ENCODE measurements at places on chromosomes 11 and 22.

DNA sequence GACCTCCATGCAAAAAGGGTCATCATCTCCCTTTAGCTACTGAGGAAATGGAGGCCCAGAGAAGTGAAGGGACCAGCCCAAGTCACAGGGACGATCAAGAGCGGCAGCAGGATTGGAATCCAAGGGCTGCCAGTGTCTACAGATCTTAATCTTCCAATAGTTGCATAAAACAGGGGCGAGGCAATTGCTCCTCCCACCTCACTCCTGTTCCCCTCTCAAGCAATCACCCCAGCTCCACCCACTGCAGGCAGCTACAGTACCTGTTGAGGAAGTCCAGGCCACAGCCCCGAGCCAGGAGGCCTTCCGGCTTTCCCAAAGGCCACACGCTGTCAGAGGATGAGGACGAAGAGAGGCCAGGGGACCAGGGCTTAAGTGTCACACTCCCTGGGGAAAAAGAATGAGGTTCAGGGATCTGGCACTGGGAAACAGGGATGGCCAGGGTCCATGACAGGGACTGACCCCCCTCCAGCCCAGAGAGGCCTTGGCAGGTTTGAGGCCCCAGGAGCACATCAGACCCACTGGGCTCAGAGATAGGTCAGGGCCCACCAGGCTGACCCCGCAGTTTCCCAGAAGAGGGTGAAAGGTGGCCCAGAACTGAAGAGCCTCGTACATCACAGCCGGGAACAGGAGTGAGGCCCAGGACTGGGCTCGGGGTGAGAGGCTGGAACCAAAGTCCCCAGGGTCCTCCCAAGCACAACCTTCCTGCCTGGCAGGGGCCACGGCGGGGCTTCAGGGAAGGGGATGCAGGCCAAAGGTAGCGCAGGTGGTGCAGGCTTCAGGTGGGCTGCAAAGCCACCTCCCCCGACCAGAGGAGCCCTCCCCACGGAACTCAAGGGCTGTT is 16.4 kb upstream of the MFNG start:
- DNase-seq: no peak

GRCh38 chr11:20357150-20357549 is 6.4 kb upstream of the HTATIP2 start:
- DNase-seq: no peak

DNA sequence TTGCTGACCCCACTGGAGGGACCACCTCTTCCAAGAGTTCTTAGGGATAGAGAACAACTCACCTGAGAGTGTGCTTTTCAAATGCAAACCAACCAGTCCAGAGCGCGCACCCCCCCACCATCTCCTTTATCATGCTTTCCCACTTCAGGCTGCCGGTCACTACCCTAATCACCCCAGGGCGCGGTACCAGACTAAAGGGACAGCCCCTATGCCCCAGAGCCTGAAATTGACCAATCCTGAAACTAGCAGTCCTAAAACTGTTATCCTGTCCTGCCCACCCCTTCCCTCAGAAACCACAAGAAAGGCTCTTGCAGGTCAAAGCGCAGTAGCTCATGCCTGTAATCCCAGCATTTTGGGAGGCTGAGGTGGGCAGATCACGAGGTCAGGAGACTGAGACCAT is 37.0 kb downstream of the NEAT1 start:
- DNase-seq: no peak

DNA sequence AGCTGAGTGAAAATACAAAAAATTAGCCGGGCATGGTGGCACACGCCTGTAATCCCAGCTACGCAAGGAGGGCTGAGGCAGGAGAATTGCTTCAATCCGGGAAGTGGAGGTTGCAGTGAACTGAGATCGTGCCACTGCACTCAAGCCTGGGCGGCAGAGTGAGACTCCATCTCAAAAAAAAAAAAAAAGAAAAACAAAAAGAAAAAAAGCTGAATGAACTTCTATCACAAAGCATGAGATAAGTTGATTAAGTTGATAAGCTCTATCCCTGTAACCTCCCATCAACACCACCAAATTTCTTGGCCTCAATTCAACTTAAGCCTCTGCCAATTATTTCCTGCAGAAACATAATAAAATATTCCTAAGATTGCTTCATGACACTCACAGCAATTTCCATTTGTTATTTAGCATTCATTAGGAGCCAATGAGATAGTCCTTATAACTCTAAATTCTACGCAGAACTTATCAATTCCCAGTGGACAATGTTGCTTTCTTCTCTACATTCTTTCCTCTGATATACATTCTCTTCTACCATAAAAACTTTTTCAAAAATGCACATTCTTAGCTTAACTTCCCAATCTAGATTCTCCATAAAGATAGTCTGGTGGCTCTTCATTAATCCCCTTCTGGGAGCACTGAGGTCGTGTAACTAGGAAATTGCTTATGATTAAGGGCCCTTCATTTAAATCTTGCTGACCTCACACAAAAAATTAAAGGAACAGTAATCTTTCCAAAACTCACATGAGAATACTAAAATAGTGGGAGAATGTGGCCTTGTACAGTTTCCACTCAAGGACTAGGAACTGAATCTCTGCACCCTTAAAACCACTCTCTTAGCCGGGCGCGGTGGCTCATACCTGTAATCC is 2.9 kb downstream of the AMBRA1 start:
- no peak for DNase-seq

GRCh38 chr22:47176573-47177333 is 414.3 kb downstream of the TBC1D22A start:
- DNase-seq: peak; percentile 11

Measured in left hindlimb (tissue), 1 donor.